Suppressor macrophage treated with lipopolysaccharide for 4 hours (primary cell): ENCODE measurements at places on chromosomes 2 and 18.

DNA sequence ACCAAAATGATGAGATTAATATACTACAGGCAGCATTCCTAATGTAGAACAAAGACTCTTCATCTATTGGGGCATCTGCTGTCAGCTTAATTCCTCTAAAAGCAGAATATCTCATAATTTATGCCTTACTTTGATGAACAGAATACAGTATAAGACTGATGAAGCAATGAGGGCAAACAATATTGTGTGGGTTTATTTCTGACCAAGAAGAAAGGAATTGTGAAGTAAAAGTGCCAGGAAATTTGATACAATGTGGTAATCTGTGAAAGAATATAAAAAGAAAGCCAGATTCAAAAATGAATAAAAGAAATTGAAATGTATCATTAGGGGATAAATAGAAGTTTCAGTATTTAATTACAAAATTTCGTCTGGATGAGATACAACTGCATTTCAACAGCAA, 78.8 kb upstream of the TTC21B start:
- no peak for DNase-seq

GRCh38 chr18:4536447-4536846, 81.3 kb upstream of the DLGAP1 start:
- no peak for DNase-seq

DNA sequence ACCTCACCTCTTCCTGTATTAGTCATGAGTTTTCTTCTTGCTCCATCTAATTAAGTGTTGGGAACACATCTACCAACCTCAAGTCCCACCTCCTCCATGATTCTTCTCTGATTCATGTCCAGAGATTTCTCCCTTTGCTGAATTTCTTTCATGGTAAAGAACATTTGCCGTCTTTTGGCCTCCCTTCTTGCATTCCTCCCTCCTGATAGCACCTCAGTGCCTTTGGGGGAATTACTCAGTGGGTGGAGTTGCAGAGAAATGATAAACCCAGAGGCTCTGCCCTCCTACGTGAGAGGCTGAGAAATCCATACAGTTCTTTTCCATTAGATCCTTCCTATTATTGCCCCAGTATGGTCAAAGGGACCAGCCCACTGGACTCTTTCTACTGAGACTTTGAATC, 651.9 kb downstream of the SLC4A3 start:
- no peak for DNase-seq

GRCh38 chr2:212915121-212915782, 236.2 kb downstream of the IKZF2 start:
- no peak for DNase-seq

- peak; percentile 70 for DNase-seq
These were observed 14.1 kb downstream of the TLK1 start for GRCh38 chr2:171146633-171147032.

GRCh38 chr18:3620146-3621119, 170.5 kb downstream of the TGIF1 start:
- no peak for DNase-seq
